Dermis lymphatic vessel endothelial cell (primary cell): ENCODE measurements at places on chromosomes 6 and 20. TPM values are rescaled to one million over a fixed set of nuclear protein-coding genes. Genes with fewer than 3 reads are reported as not detected.

The POLR1C gene
- 31.1 and 42.1 TPM in 2 replicates for total RNA-seq

The CENPQ gene
- 1.8 and 3.2 TPM in 2 replicates for total RNA-seq

The ZKSCAN3 gene
- total RNA-seq, result 2.2 and 6.3 TPM in 2 replicates

The C6orf15 gene
- not detected in 2 replicates for total RNA-seq

The ZDHHC14 gene
- total RNA-seq, result 19.2 and 35.7 TPM in 2 replicates

The PGK2 gene
- not detected in 2 replicates for total RNA-seq
